ENCODE measurements at places on chromosomes 4 and X. TPM values are rescaled to one million over a fixed set of nuclear protein-coding genes. Genes with fewer than 3 reads are reported as not detected.
A peak's percentile ranks its signal among the peaks of the same experiment; 100 is the strongest.

The MCF2 gene
- total RNA-seq: under 0.01 TPM

The BMPR1B gene
- total RNA-seq: 0.38 TPM

The PCDH11X gene
- total RNA-seq: not detected

The TXLNG gene
- 4.9 TPM for total RNA-seq

The PPEF2 gene
- under 0.01 TPM for total RNA-seq

The CXCL6 gene
- total RNA-seq: 0.26 TPM

The SPANXA1 gene
- total RNA-seq: not detected

- no peak for DNase-seq
Measured at GRCh38 chr4:36651253-36651652, 369.8 kb downstream of the DTHD1 start.

- DNase-seq: no peak
Measured at GRCh38 chrX:74510401-74510800, 89.1 kb downstream of the SLC16A2 start.

GRCh38 chr4:96691521-96691920, 851.6 kb downstream of the PDHA2 start:
- no peak for DNase-seq

- DNase-seq: no peak
Measured at GRCh38 chr4:134216411-134216810, 14.8 kb upstream of the PABPC4L start.

GRCh38 chr4:151202851-151203455, 74.0 kb upstream of the PRSS48 start:
- DNase-seq: no peak

GRCh38 chr4:112637552-112637866, 566 bp downstream of the LARP7 start:
- no peak for DNase-seq

- DNase-seq: no peak
Measured at GRCh38 chr4:53026233-53026632, 164.1 kb downstream of the RASL11B start.

- DNase-seq: no peak
Measured at GRCh38 chr4:67397931-67398330, 147.4 kb downstream of the CENPC start.

GRCh38 chrX:48800574-48801279, 1.1 kb upstream of the HDAC6 start:
- DNase-seq: no peak

GRCh38 chr4:183626168-183626567, 32.8 kb downstream of the RWDD4 start:
- DNase-seq: no peak

DNA sequence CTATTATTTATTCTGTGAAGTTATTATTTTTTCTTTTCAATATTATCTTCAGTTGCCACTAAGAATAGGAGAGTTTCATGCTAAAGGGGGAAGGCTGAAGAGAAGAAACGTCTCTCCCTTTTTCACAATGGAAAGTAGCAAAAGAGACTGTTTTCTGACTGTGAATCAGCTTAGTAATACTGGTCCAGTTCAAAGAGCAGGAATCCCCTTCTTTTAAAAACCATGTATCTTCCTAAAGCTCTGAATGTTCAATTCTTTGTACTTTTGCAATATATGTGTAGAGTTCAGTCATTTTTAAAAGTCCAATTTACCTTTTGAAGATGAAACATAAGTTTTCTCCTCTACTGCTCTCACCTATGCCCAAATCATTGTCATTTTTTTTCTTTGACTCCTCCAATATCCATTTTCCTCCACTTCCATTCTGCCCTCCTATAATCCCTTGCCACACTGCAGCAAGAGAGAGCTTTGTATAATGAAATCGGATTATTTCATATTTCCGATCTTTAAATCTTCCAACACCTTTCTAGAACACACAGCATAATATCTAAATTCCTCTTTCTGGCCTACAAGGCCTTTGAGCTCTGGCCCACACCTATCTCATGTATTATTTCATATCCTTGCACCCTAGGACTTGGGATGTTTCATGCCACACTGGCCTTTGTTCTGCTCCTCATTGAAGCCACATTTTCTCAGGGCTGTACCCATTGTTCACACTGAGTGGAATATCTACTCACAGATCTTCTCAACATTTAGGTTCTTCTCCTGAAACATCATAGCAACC, 195.3 kb downstream of the CAMK2D start:
- DNase-seq: no peak

DNA sequence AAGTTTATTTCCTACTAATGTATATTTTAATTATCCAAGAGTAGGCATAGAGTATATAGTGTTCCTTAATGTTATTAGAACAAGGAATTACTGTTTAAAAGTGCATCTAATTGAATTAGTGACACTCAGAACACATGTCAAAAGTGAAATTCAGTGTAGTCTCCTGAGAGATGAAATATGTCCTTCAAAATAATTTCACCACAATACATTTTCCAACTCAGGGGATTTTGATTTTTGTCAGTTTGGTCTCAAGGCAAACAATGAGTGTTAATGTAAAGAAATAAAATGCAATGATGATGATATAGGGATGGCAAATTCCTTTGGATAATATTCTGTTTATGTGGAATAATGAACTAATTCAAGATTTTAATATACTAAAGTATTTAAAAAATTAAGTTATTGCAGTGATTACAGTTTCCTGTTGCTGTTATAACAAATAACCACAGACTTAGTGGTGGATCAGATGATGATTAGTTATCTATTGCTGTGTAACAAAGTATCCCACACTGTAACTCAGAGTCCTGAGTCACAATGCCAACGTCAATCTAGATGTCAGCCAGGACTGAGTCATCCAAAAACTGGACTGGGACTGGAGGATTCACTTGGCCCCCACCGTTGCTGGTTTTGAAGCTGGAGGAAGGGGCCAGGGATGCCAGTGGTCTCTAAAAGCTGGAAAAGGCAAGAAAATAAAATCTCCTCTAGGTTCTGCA, 148.0 kb upstream of the SLC7A11 start:
- DNase-seq: no peak

DNA sequence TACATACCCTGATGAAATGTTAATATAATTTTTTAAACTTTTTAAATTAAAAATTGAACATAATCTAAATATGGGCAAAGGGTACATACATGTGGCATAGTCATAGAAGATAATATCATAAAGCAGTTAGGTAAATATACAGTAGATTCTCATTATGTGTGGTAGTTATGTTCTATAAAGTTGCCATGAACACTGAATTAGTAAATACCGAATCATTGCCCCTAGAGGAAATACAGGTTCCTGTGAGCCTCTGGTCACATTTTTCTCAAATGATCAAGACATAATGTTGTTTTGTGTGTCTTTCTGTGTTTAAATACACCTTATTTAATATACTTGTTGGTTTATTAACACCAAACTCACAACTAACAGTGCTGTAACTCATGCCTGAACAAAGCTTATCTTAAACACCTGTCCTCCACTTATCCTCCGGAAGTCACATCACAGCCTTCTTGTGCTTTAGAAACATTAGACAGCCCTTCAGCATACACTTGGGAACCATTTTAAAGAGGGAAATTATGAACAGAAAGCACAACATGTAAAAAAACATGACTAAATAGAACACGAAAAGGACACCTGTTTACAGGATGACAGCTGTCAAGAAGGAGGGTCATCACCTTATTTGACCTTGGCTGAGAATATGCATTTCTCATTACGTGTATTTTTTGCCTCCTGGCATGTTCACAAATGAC, 169.4 kb upstream of the NAP1L5 start:
- peak; percentile 76 for DNase-seq

DNA sequence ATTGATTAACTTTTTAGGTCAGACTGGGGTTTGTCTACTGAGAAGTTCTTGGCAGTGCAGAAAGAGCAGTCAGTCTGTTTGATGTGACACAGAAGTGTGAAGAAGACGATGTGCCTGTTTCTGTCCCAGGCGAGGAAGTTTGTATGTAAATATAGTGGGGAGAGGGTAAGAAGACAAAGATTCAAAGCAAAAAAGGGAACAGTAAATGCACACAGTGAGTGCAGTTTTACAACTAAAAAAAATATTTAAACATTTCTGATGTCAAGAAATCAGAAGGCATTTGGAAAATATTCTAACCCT, 264.9 kb downstream of the RAPGEF2 start:
- DNase-seq: no peak

GRCh38 chrX:24259544-24260240, 54.2 kb downstream of the SUPT20HL2 start:
- peak; percentile 66 for DNase-seq

All from dermis microvascular lymphatic vessel endothelial cell (primary cell).